ENCODE measurements at places on chromosomes 6 and 20.

DNA sequence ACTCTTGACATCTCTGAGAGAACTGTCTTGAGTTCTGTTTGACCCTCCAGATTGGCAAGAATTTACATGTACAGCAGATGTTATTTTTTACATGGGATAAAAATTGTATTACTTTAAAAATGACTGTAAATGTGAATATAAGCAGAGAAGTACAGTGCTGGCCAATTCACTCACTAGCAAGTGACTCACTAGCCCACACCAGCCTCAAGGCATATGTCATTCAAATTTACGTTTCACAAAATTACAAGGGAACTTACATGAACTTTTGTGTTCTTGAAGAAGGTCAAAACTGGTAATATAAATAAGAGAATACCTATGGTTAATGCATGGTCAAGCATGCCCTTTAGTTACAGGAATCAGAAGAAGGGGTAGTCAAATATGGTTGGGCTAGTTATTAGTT lies 54.0 kb upstream of the HMGCLL1 start:
- DNase-seq = no peak

GRCh38 chr20:35838205-35838604 lies 66.4 kb downstream of the PHF20 start:
- DNase-seq = no peak

- DNase-seq = no peak
These were observed 60.5 kb downstream of the HACE1 start for GRCh38 chr6:104799134-104799657.

DNA sequence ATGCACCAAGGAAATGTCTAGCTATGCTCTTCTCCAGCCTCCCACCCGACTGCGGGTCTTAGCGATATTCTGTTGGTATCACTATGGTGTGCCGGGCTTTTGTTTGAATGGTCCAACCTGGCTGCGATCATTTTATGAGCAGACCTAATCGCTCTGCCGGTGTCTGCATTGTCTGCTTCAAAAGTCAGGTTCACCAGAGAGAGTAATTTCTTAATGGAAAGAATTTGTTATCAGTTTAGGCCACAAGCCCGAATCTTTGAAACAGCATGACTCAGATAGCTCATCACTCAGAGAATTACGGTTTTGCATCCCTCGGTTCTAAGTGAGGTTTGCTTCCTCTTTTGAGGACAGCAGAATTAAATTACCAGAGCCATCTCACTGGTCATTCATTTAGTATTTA lies 521.0 kb upstream of the ARID1B start:
- no peak for DNase-seq

GRCh38 chr6:12584631-12585405 lies 131.7 kb upstream of the PHACTR1 start:
- peak; percentile 14 for DNase-seq

- no peak for DNase-seq
These were observed 121.8 kb upstream of the FOXO3 start for GRCh38 chr6:108438918-108439317.

GRCh38 chr6:166318649-166319600 lies 10.7 kb upstream of the PRR18 start:
- no peak for DNase-seq

DNA sequence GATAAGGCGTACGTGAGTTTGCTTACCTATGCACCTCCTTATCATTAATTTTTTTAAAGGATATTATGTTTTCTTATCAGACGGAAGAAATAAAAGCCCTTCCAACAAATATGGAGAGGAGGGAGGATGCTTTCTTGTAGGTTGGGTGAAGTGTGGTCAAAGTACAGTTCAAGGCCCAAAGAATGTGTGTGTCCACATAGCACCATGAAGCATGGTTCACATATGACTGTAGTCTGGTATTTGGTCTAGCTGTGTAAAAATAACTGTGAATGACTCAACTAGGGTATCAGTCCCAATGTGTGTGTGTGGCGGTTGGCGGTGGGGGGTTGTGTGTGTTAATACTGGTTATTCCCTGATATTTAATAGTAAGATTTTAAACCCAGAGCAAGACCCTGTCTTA lies 212.7 kb downstream of the TMEM242 start:
- no peak for DNase-seq

DNA sequence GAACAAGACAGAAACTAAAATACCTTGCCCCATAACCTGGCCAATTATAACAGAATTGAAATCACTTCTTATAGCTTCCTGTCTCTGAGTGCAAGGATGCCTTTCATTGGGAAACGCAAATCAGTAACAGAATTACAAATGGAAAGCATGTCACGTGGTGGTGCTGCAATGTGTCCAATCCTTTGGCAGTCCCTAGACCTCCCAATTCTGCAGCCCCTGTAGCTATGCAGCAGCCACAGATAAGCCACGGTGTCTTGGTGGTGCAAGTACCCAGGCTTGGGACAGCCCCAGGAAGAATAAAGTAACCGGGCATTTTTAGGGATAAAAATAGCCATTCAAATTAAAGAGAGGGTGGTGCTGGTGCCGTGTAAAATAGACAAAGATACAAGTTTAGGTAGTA lies 134.6 kb upstream of the CCN2 start:
- no peak for DNase-seq

- no peak for DNase-seq
These were observed at the start of gene STK35 for GRCh38 chr20:2101057-2101864. TSS of gene STK35 (plus strand) at chr20:2101827. CDS start at chr20:2101882, 55 bp downstream.

GRCh38 chr20:24721891-24722568 lies 227.0 kb upstream of the CST7 start:
- DNase-seq = no peak

DNA sequence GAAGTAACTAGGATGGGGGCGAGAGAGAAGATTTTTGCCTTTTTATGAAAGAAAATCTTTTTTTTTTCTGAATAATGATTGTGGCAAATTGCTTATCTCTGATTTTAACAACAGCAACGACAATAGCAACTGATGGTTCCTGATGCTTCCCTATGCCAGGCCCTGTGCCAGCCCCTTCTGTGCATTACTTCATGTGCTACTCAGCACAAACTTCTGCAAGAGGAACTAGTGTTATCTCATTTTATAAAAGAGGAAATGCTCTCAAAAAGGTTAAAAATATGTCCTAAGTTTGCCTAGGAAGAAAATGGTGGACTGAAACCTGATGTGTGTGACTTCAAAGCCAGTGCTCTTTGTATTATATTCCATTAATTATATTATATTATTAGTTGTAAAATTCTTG lies 74.0 kb upstream of the RALGAPA2 start:
- no peak for DNase-seq

DNA sequence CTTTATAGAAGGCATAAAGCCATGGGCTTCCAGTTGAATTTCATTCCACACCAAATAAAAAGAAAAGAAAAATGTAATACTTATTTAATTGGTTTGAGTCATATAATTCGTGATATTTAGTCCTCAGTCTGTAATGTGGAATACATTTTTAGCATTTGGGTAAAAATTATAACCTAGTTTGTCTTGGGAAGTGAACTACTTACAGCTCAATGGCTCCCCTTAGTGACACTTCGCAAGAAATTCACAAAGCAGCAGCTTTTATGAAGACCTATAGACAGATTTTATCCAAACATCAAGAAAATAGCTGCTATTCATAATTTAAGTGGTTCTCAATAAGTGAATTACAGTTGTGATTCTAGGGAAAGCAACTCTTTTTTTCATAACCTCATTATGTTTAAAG lies 72.1 kb downstream of the RSPO3 start:
- no peak for DNase-seq

DNA sequence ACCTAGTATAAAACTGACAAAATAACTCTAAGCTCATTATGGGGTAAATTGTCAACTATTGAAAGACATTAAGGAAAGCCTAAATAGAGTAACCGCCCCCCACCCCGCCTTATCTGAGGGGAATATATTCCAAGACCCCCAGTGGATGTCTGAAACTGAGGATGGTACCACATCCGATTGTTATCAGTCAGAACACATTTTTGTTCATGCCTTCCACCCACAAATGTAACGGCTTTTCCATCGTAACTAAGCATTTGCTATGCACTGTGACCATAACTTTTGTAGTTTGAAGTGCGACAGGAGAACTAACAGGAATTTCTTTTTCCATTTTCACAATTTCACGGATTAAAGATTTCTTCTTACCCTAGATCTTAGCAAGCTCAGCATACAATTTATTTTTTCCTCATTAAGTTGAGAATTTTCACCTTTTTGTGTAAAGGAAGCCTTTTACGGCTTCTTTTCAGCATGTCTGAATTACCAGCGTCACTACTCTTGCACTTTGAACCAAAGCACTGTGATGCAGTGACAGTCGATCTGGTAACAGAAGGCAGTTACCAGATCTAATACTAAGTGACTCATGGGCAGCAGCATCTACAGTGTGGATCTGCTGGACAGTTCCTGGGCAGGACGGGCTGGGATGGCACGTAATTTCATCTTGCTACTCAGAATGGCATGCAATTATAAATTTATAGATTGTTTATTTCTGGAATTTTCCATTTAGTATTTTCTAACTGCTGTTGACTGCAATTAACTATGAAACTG lies 11.8 kb downstream of the CFAP61 start:
- DNase-seq = no peak

Measured in ELF-1 (cell line).